Cerebellar nuclear complex (tissue), 1 donor: ENCODE measurements at places on chromosomes 11 and 22.

- no peak for DNase-seq
Observed at GRCh38 chr22:29266564-29267461, 968 bp downstream of the RHBDD3 start.

DNA sequence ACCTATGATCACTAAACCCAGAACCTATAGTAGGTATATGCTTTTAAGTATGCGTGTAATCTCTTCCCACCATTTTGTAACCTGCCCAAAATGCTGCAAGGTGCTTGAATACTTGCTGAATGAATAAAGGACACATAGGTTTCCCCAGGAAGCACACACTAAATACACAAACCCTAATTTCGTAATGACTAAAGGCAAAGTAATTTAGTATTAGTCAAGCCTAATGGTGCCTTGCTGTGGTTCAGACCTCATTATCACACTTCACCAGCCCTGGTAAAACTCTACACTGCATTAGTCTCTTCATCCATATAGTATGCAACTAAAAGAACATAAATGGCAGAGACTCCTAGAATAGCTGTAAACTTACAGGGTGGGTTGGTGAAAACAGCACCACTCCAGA, 289.0 kb upstream of the PITPNB start:
- no peak for DNase-seq

- no peak for DNase-seq
Observed at GRCh38 chr11:61267437-61267841, 26.5 kb downstream of the PGA5 start.

- no peak for DNase-seq
Observed at GRCh38 chr11:9716275-9717039, 52.6 kb downstream of the SWAP70 start.
